ENCODE measurements at places on chromosomes 7 and 10.

DNA sequence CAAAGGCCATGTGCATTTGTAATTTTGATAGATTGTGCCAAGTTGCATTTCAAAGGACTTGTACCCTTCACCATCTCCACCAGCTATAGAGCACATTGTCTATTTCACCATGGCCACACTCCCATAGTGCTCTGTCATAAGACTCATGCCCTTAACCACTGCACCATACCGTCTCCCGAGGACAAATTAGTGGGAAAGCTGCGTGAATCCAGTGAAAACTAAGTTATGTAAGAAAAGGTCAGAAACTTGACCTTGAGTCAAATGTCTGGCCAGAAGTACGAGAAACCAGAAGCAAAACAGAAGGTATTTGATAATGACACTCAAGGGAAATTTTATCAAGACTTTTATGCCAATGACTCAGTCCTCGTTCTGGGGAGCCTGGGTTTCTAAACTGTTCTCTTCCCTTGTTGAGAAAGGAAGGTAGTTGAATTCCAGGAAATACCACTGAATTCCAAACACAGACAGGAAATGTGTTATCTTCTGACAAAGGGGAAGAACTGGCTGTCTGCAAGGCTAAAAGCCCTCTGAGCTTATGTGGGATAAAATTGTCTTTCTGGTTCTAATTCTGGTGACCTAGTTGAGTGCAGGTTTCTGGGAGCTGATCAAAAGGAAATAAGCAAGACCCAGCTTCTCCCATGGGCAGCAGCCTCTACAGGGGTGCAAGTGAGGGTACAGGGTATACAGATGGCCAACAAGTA, 49.7 kb downstream of the CDK1 start:
- DNase-seq = no peak

GRCh38 chr7:16619979-16620408, 25.6 kb downstream of the ANKMY2 start:
- no peak for DNase-seq

- no peak for DNase-seq
Measured at GRCh38 chr10:93579089-93579488, 12.6 kb downstream of the FFAR4 start.

DNA sequence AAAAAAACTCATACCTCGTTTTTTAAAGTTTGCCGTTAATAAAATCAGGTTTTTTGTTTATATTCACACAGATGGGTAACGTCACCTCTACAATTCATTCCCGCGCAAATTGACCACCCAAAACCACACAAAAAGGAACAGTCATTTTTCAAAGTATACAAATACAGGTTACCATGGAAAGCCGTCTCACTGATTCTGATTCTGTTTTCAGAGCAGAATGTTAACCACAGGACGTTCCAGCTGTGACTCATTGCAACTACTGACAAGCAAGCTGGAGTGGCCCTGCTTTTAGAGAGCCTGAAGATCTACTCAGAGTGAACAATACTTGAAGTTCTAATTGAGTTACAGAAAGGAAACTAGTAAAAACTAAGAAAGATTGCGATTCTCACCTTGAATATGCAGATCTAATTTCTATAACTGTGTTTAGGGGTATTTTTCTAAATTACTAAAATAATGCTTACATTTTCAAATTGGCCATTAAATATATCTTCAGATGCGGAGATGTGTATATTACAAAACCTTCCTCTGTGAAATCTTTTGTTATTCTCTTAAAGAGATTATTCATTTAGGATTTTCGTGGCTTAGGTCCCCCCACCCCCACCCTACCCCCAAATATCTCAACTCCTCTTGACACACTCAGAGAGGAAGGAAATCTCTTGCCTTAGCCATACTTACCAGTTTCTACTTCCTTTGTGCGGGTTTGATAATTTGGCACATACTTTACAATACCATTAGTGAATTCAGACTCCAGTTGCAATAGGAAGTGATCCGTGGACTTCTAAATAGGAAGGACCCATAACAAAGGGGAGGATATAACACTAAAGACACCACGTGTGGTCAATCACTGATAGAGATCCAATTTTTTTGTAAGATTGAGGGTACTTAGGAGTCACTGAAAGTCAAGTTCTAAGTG, 106.0 kb downstream of the CUBN start:
- DNase-seq = peak; percentile 65

GRCh38 chr7:142746264-142746663, 3.0 kb upstream of the PRSS1 start:
- no peak for DNase-seq

DNA sequence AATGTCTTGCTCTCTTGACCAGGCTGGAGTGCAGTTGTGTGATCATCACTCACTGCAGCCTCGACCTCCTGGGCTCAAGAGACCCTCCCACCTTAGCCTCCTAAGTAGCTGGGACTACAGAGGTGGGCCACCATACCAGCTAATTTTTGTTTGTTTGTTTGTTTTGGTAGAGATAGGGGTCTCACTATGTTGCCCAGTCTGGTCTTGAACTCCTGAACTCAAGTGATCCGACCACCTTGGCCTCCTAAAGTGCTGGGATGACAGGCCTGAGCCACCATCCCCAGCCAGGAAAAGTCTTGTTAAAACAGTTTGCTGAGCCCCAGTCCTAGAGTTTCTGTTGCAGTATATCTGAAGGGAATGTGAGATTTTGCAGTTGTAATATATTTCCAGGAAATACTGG, 83.9 kb downstream of the SKIDA1 start:
- no peak for DNase-seq

DNA sequence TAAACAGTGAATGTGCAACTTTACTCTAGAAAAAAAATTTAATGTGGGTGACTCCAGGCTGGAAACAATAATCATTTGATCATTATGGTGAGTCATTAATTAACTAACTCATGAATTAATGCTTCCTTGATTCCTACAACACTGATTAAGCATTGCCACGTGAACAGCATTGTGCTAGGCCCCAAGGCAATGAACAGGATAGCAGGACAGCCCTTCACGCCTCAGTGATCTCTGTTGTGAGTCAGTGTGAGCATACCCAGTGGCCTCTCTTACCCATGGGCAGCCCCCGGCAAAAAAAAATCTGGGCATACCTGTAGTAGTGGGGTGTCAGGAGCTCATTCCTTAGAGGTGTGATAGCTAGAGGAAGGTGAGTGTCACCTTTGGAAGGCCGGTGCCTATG, 76.0 kb downstream of the DENND2A start:
- DNase-seq = no peak

- DNase-seq = no peak
Measured at GRCh38 chr10:80466724-80467326, 12.7 kb downstream of the TSPAN14 start.

- no peak for DNase-seq
Measured at GRCh38 chr7:106584914-106585759, 75.8 kb downstream of the CCDC71L start.

DNA sequence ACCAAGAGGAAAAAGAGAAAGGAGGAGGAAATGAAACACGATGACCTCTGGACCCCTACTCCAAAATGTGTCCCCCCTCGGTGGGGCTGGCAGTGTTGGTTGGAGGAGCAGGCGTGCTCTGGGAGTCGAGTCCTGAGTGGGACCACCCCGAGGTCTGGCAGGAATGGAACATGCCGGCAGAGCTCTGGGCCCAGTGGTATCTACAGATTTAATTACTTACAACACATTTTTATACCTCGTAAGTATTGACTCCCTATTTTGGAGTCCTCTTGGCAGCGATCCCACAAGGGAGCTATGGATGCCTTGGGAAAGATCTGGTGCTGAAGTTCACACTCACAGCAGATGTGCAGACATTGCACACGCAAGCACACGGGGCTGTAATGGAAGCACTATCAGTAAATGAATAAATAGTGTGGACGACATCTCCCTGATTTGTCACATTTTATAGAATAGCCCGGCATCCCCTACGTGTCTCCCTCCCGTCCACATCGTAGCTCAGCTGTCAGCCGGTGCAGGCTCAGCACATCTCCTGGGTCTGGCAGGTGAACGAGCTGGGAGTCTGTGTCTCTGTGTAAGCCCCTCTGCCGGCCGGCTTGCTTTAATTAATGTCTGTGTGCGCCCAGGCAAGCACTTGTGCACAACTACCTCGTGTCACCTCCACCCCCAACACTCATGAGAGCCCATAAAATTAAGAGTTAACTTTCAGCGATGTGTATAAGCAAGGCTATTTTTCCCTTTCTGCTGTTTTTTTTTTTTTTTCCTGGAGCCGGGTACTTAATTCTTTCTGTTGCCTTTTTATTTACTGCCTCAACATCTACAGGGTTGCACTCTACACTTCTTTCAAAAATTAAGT, 603.2 kb downstream of the LRMDA start:
- no peak for DNase-seq
